ENCODE measurements at places on chromosomes 7 and 10. TPM values are rescaled to one million over a fixed set of nuclear protein-coding genes. Genes with fewer than 3 reads are reported as not detected.

The CALML3 gene
- not detected for total RNA-seq

The TMEM236 gene
- total RNA-seq = not detected

The PRSS2 gene
- total RNA-seq = not detected

The PRSS1 gene
- not detected for total RNA-seq

The CCDC3 gene
- total RNA-seq = not detected

The ZNF22 gene
- 15.7 TPM for total RNA-seq

The NUTM2E gene
- total RNA-seq = 0.18 TPM

The ANKIB1 gene
- total RNA-seq = 98.6 TPM

The GHRHR gene
- total RNA-seq = not detected

The OR2A5 gene
- total RNA-seq = not detected
